ENCODE measurements at places on chromosomes 2 and 18. TPM values are rescaled to one million over a fixed set of nuclear protein-coding genes. Genes with fewer than 3 reads are reported as not detected.

GRCh38 chr2:17331636-17332035, 186.6 kb downstream of the RAD51AP2 start:
- no peak for DNase-seq

Gene IL36A
- total RNA-seq: not detected

Gene AQP4
- total RNA-seq: not detected

Gene DSG1
- total RNA-seq: not detected

- DNase-seq: no peak
Measured at GRCh38 chr2:4908461-4908860, 783.7 kb upstream of the SOX11 start.

Gene GYPC
- 308 TPM for total RNA-seq

- no peak for DNase-seq
Measured at GRCh38 chr2:214808981-214809750, at the start of gene BARD1. BARD1 (minus strand) TSS chr2:214809683; CDS start chr2:214809569, 114 bp downstream.

Gene FASTKD2
- total RNA-seq: 22.7 TPM

- no peak for DNase-seq
Measured at GRCh38 chr2:95350368-95350767, 52.1 kb upstream of the FAHD2A start.

DNA sequence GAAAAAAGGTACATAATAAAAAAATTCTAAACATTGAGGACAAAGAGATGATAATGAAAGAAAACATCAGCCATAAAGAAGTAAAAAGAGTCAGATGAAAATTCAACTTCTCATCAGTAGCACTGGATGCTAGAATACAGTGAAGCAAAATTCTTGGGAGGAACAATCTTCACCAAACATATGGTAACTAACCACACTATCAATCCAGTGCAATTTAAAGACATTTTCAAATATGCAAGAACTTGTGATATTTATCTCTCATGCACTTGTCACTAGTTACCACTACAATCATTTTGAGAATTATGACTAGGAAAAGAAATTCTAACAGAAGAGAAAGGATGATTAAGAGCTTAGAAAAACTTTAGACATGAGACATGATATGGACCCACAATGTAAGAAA, 127.4 kb downstream of the RTTN start:
- DNase-seq: no peak

Gene MAPRE2
- total RNA-seq: 52.4 TPM

DNA sequence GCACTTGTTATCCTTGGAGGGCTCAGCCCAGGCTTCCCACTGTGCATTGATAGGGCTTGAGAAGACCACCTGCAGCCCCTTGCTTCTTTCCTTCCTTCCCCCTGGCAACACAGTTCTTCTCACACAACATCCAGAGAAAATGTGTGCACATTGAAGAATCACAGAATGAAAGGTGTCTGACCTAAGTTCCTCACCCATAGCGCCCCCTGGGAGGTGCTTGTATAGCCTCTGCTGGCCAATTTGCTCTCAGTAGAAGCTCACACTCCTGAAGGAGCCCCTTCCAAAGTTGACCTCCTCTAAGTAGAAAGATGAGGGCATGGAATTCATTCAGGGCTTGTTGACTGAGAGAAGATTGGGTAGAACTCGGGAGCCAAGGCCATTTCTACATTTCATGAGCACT, 758.4 kb upstream of the KLHL29 start:
- no peak for DNase-seq

GRCh38 chr2:102601730-102602129, 17.6 kb upstream of the SLC9A2 start:
- no peak for DNase-seq

Gene MRPL53
- total RNA-seq: 12.7 TPM

Gene SIX2
- 1.8 TPM for total RNA-seq

DNA sequence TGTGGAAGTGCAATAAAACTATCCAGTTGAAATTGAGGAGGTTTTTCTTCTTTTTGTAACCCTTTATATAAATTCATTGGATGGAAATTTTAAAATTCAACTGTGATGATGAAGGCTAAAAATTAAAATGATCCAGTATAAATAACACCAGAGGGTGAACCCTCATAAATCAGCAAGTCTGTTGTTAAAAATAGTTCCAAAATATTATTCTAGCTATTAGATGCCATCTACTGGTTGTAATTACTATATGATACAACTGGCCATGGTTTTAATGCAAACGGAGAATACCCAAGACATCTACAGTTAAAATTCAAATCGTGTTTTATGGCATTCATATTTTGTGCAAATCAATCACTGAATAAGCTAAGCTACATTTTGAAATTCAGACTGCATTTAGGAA, 53.8 kb downstream of the TMEM200C start:
- DNase-seq: no peak

- no peak for DNase-seq
Measured at GRCh38 chr2:20434588-20435294, 12.1 kb upstream of the RHOB start.

GRCh38 chr2:101580528-101580927, 105.6 kb upstream of the RFX8 start:
- DNase-seq: no peak

- no peak for DNase-seq
Measured at GRCh38 chr2:188314314-188315054, 22.8 kb downstream of the GULP1 start.

Gene SLC9A4
- total RNA-seq: not detected

Gene ZC3H6
- 2.5 TPM for total RNA-seq

GRCh38 chr2:187554011-187554703, at the start of gene TFPI:
TFPI (minus strand) TSS chr2:187554435; CDS start chr2:187503768, 50,667 bp downstream.
- no peak for DNase-seq

GRCh38 chr2:46051085-46051484, 246.1 kb upstream of the EPAS1 start:
- no peak for DNase-seq

Gene SOS1
- 21.0 TPM for total RNA-seq

GRCh38 chr2:20094955-20095354, 43.5 kb upstream of the LAPTM4A start:
- no peak for DNase-seq

- DNase-seq: no peak
Measured at GRCh38 chr2:98299211-98299905, 46.9 kb upstream of the CNGA3 start.

DNA sequence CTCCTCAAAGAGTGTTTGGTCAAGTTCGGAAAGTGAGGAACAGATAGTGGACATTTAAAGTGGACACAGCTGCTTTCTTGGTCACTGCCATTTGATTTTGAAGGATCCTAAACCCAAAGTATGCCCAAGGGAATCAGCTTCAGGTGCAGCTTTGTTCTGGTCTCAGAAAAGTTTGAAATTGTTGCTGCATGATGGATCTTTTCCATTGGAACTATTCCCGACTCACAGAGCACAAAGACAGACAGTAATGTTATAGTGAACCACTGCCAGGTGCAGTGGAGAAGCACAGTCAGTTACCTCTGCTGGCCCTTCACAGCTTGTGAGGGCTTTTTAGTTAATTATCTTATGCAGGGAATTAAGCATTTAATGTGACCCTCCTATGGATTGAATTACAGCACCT, 301.7 kb downstream of the PHLPP1 start:
- no peak for DNase-seq

Gene EPHA4
- 22.2 TPM for total RNA-seq

GRCh38 chr18:35389095-35389618, 12.0 kb upstream of the ZNF396 start:
- DNase-seq: no peak

DNA sequence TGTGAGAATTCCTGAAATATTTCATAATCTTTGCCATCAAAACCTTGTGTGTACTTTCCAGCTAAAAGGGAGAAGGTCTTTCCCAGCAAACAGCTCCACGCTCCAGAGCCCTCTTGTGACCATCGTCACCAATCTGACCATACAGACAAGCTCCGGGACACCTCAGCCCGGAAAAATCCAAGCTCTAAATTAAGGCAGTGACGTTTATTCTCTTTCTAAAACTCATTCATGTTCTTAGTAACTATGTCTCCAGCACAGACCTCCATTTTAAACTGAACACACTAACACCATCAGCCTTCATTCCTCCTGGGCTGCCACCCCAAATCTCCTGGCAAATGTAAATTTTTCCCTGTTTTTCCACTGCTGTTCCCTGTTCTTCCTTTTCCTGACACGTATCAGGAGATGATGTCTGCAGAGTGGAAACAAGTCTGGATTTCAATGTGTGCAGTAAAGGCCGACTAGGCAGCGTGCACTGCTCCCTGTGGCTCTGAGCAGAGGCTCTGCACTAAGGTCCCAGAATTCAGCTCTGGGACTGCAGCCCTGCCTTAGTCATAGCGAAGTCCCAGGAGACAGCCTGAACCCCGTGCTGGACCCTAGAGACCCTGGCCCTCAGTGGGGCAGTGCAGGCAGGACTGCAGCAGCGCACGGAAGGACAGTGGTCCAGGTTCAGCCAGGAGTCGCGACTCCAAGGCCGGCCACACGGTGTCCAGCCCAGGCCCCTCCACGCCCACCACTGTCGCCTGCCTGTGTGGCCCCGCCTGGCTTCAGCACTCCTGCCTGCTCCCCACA, 452.5 kb upstream of the SALL3 start:
- DNase-seq: no peak

- no peak for DNase-seq
Measured at GRCh38 chr18:12008842-12009580, 27.7 kb downstream of the IMPA2 start.

Gene CLEC4F
- total RNA-seq: 0.18 TPM

DNA sequence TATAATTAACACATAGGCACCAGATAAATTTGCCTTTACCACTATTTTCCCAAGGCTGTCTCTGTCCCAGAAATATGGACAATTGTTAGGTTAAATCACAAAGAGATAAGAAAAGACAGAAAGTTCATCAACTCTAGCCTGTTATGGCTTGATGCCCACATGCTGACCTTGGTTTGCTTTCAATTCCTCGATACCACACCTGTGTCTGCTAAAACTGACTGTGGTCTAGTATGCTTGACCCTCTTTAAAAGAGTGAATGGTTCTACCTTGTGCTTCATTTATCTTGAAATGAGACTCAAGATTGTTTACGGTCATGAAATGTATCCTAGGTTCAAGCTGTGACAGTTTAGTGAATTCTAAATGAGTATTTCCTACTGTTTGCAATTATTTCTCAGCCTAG, 909.0 kb upstream of the LRRTM1 start:
- DNase-seq: no peak

DNA sequence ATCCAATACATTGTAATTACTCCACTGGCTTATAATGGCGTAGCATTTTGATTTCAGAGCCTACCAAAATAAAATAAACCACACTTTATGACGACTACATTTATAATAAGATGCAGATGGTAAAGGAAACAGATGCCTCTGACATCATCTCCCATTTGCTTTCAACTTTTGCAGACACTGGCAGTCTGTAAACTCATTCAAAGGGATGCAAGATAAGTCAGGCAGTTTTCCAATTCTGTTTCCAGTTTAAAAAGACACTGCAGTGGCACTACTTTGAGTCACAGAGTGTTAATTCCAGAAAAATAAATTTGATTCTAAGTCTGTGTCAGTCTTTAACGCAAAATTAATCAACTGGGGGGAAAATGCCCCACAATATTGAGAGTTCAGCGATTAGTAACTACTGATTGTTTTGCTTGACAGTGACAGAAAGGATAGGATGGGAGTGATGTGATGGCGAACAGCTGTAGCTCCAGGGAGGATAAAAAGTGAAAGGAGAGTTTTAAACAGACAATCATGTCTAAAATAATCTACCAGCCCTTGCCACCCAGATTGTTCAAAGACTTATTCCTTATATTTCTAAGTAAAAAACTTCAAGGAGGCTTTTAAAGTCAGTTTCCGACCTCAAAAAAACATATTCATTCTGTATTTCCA, 6.7 kb downstream of the DSEL start:
- DNase-seq: no peak
